ENCODE measurements at places on chromosomes 5 and 9. TPM values are rescaled to one million over a fixed set of nuclear protein-coding genes. Genes with fewer than 3 reads are reported as not detected.

DNA sequence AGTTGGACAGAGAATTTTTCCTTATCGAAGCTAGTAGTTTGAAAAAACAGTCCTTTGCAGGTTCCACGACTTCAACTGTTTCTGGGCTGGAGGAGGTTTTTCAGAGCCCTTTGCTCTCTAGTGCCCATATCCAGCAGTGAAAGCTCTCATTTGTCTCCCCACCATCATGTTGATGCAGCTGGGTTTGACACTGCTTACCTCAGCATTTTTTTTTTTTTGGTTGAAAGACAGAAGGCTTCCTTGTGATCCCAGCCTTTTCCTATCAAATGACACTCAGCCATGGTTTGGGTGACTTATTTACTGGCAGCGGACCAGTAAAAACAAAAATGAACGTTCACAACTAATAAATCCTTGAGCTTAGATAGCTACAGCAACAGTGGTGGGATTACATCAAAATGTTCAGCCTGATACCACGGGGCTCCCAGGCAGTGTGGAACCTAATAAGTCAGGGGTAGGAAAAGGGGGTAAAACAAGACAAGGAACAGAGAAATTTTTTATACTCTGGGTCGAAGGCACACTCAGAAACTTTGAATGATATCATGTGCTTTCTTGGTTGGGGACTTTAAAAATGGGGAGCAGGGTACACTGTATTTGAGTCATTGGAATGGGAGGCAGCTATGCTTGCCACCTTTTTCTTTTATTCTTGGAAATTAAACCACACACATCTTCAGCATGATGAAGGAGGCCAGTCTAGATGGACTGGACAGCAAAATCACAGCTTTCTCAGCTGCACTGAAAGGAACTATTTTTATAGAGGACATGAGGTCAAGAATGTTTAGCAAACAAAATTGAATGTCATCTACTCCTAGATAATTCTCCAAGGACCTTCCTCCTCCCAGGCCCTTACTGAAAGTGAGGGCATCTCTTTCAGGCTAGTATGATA lies 308.9 kb upstream of the MPDZ start:
- DNase-seq = no peak

- peak; percentile 18 for DNase-seq
These were observed 41.9 kb downstream of the TJP2 start for GRCh38 chr9:69215774-69216485.

DNA sequence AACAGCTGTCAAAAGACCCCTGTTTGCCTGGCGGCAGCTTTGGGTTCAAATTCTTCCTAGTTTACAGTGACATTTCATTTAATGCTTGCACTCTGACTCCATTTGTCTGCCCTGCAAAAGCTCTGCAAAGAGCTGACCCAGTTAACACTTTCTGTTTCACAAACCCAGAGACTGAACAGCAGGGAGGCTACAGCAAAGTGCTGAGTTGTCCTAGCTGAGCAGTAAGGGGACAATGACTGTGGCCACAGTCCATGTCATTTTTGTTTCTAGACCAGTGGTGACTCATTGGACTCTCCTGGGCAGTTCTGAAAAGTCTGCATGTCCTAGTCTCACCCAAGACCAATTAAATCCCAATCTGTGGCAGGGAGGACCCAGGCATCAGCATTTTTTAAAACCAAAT lies 994.8 kb upstream of the WWC1 start:
- DNase-seq = no peak

GRCh38 chr9:132414731-132415130 lies 4.7 kb downstream of the CFAP77 start:
- no peak for DNase-seq

DNA sequence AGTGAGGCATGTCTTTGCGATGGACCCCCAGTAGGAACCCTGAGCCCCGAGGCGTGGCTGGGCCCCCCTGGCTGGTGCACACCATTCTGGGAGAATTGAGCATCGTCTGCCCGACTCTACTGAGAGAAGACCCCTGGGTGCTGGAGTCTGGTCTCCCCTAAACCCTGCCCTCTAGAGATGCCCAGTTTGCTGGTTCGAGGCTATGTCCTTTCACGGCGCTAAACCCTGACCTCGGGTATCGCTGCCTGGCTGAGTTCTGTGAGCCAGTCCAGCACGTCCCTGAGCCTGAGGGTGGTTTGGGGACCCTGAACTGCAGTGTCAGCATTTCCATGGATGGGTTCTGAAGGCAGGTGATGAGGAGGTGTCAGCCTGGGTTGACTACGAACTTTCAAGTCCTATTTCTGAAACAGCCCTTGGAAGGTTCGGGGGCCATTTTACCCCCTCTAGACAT lies 128.8 kb downstream of the RXRA start:
- DNase-seq = no peak

- no peak for DNase-seq
These were observed 67.7 kb downstream of the ELOVL7 start for GRCh38 chr5:60776343-60776742.

GRCh38 chr9:20200581-20200980 lies 411.7 kb upstream of the SLC24A2 start:
- DNase-seq = no peak

DNA sequence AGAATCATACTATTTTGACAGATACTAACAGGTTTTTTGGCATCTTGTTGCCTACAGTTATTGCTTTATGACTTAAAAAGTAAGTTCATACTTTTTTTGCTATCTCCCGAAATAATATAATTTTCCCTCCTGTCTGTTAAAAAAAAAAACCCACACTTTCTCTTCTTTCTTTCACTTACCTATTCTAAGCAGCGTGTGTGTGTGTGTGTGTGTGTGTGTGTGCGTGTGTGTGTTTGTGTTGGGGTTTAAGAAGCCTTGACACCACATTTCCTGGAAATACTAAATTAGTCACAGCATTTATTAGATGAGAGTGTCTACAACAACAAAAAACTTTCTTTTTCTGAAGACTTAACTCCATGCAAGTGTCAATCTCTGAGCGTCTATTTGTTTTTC lies 12.4 kb downstream of the TNFAIP8 start:
- DNase-seq = no peak

GRCh38 chr5:1096838-1097237 lies 15.0 kb downstream of the SLC12A7 start:
- DNase-seq = no peak

DNA sequence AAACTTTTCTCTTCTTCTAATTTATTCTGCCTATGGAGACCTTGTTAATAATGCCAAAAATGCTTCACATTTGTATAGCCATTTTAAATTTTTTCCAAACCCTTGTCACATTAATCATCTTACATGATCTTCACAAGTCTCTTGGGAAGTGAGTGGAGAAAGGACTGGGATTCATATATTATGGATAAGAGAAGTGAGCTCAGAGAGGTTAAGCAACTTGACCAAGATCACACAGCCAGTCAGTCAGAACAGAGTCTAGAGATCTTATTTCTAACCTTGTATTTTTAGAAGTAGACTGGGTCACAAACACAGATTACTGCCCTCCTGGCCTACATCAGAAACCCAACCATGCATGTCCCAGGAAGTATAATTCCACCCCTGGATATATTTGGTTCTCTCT lies 218.0 kb upstream of the ADRA1B start:
- DNase-seq = no peak

GRCh38 chr5:74579215-74579614 lies 61.3 kb downstream of the ENC1 start:
- peak; percentile 96 for DNase-seq

DNA sequence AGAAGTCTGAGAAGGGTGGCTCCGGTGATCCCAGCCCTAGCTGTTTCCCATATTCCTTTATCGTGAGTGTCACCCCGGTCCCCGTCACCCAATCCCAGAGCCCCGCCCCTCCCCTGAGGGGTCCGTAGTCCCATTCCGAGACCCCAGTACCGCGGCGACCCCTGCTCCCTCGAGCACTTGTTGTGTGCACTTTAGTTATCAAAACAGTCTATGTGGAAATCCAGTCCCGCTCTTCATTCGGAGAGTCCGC lies 223 bp downstream of the LRSAM1 start:
- no peak for DNase-seq

DNA sequence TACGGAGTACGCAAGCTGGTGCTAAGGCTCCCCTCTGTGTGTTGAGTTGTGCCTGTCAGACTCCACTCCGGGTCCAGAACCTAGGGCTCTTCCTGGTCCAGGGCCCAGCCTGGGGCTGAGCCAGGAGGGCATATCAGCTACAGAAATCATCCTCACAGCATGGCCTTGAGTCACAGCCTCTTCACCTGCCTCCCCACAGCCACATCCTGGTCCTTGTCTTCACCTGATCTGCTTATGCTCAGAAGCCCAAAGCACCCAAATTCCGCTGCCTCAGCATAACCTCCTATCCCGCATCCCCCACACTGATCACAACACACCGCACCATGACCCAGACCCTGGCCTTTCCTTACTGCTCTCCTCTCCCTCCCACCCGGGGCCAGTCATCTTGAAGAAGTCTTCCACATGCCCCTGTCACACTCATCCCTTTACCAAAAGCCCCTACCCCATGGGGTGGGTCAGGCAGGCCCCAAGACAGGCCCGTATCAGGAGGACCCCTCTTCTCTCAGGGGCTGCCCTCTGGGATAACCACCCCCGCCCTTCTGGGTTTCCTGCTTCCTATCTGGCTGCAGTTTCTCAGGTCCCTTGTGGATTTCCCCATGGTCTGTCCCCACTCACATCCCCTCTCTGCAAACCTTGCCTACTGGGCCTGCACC lies 1.3 kb upstream of the IL3 start:
- DNase-seq = no peak

- no peak for DNase-seq
These were observed 25.1 kb downstream of the TBC1D2 start for GRCh38 chr9:98230304-98230703.

GRCh38 chr5:169067751-169068173 lies 233.2 kb downstream of the SLIT3 start:
- no peak for DNase-seq

DNA sequence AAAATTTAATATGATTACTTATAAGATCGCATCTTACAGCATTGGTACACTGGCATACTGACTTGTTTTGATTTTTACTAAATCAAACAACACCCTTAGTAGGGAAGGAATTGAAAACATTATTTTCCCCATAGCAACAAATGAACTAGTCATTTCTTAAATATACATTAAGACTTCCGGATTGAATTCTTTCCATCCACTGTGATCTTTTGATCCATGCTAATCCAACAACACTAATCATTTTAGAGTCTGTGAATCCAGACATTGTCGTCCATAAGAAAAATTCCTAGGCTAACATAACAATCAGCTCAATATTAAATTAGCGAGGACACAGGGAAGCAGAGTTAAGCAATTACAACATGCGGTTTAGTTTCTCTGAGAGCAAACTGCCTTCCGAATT lies 21.6 kb upstream of the ERAP1 start:
- DNase-seq = no peak

- no peak for DNase-seq
These were observed 27.8 kb downstream of the PTTG1 start for GRCh38 chr5:160449458-160449857.

- no peak for DNase-seq
These were observed 2.5 kb upstream of the HNRNPAB start for GRCh38 chr5:178201927-178202235.

- DNase-seq = peak; percentile 24
These were observed 18.6 kb downstream of the CETN3 start for GRCh38 chr5:90390928-90391327.

GRCh38 chr5:178465861-178466288 lies 124.3 kb downstream of the COL23A1 start:
- no peak for DNase-seq

DNA sequence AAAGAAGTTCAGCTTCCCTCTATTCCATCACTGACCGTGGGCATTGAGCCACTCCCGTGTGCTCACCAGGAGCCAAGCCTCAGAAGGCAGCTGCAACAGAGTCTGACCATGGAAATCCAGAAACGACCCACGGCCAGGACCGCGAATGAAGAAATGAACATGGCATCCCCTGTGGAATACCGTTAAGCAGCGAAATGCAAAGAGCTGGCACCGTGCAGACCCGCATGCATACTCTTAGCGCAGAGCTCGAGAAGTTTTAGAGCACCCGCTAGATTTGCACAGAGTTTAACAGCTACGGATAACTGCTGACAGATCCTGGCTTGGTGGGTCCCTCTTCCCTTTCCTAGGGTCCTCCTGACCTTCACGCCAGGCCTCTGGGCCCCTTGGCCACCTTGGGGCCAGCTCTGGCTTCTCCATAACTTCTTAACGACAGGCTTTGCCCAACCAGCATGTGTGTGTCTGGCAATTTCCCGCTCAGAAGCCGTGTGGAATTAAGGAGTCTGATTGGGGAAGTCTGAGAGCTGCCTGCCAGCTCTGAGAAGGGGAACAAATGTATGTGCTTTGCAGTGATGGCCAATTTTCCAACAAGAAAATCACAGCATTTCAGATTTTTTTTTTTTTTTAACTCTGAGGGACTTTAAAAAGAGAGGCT lies 75.3 kb upstream of the COL5A1 start:
- DNase-seq = no peak

GRCh38 chr9:120876842-120877240 lies at the start of gene PHF19:
Gene PHF19, minus strand, starts transcription at chr9:120877188. Its CDS starts 2,447 bp downstream, at chr9:120874741.
- DNase-seq = no peak

- no peak for DNase-seq
These were observed 266.0 kb upstream of the PTGER4 start for GRCh38 chr5:40413743-40414142.

GRCh38 chr9:129166623-129167557 lies 11.2 kb downstream of the IER5L start:
- DNase-seq = peak; percentile 67

DNA sequence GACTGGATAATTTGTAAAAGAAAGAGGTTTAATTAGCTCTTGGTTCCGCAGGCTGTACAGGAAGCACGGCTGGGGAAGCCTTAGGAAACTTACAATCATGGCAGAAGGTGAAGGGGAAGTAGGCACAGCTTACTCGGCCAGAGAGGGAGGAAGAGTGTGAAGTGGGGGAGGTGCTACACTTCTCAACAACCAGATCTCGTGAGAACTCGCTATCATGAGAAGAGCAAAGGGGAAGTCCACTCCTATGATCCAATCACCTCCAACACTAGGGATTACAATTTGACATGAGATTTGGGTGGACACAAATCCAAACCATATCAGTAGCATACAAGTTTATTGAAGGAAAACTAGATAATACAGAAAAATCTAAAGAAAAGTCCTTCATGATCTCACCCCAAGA lies 39.9 kb downstream of the NEURL1B start:
- no peak for DNase-seq

DNA sequence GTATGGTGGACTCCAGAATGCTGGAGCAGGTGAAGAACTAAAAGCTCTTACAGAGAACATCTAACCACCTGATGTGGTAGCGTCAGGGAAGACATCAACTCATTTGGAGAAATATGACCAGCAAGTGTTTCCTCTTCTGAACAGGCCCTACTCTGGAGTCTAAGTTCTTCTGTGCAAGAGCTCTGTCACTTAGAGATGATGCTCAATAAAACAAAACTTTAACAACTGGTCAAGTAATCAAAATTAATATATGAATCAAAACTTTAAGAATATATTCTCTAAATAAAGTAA lies 85.8 kb downstream of the CYFIP2 start:
- DNase-seq = no peak

GRCh38 chr9:114287763-114288192 lies 35.1 kb upstream of the ORM1 start:
- DNase-seq = no peak

The GARIN3 gene
- not detected for total RNA-seq

The RECK gene
- total RNA-seq = 21.6 TPM

The GOLM1 gene
- total RNA-seq = 121 TPM

The GZMA gene
- total RNA-seq = 2.6 TPM

The MEIKIN gene
- total RNA-seq = not detected

The PAPPA gene
- 208 TPM for total RNA-seq
